ENCODE measurements at places on chromosomes 4 and X.
A peak's percentile ranks its signal among the peaks of the same experiment; 100 is the strongest.

- DNase-seq, result no peak
These were observed 13.3 kb downstream of the YIPF7 start for GRCh38 chr4:44638091-44638490.

DNA sequence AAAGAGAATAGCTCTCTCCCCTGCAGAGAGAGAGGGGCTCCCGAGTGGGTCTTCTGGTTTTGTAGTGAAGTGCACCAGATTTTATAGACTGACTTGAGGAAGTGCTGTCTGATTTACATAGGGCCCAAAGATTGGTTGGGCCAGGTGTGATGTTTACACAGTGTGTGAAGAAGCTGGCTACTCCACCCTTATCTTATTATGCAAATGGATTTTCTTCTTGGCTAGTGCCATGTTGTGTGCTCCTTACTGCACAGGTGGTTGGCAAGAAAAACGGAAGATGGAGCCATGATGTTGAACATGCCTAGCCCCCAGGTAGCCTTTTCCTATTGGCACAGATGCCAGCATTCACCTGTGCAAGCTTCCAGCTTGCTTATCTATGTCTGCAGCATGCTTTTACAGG is 112.4 kb upstream of the ARHGAP24 start:
- no peak for DNase-seq

- DNase-seq, result no peak
These were observed 132.5 kb downstream of the PTTG2 start for GRCh38 chr4:38092701-38093100.

DNA sequence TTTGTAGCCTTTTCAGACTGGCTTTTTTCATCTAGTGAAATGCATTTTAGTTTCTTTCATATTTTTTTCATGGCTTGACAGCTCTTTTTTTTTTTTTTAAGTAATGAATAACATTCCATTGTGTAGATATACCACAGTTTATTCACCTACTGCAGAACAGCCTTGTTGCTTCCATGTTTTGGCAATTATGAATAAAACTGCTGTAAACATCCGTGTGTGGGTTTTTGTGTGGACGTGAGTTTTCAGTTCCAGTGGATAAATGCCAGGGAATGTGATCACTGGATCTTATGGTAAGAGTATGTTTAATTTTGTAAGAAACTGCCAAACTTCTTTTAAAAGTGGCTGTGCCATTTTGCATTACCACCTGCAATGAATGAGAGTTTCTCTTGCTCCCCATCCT is 160.8 kb downstream of the SOWAHB start:
- DNase-seq, result no peak

- DNase-seq, result no peak
These were observed 17.7 kb upstream of the SLC39A8 start for GRCh38 chr4:102362922-102363432.

- DNase-seq, result no peak
These were observed 229.3 kb downstream of the ANKRD50 start for GRCh38 chr4:124483048-124483906.

GRCh38 chrX:43880425-43880824 is 1.8 kb downstream of the MAOB start:
- DNase-seq, result no peak

GRCh38 chrX:29231800-29232199 is 644.6 kb downstream of the IL1RAPL1 start:
- DNase-seq, result no peak

DNA sequence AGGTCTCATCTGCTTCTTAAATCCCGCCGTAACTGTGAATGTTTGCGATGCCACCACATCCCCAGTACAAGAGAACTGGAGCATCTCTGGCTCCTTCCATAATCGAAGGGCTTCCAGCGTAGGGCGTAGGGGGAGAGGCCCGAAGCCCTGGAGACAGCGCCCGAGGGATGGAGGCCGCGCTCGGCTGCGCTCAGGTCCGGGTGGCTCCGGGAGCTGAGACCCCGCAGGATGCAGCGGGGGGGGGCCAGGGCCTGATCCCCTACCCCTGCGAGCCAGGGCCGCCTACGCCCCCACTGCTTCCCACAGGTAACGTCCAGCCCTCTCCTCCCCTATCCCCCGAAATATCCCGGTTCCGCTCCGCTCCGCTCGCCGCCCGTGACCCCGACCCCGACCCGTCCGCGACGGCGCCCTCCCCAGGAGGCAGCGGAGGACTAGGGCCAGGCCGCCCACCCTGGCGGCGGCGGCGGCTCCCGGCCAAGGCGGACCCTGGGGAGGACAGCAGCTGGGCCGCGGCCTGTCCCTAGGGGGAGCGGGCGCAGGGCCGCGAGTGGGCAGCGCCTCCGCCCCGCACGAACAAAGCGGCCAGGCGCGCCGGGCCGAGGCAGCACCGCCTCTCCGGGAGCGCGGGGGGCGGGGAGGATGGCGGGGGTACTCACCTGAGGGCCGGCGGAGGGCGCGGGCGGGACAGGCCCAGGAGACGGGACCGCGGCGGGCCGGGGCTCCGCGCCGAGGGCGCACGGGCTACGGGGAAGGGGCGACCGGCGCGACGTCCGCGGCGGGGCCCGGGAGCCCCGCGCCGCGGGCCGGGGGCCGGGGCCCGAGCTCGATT is 723 bp downstream of the WDFY3 start:
- no peak for DNase-seq

DNA sequence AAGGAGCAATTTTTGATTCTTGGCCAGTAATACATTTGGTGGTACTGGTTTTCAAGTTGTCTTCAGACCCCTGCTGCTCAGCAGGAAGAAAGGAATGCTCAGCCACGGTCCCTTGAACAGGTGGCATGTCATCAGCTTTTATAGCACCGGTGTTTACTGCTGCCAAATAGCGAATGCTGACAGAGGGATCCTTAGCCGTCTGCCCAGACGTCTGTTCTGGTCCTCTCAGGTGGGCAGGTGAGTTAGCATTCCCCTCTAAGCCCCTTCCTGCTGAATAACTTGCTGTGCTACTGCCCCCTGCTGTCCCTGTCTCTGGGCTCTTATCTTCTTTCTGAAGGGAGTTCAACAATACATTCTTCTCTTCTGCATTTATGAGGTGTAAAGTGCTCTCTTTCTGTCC is 28.4 kb downstream of the BOD1L1 start:
- no peak for DNase-seq

DNA sequence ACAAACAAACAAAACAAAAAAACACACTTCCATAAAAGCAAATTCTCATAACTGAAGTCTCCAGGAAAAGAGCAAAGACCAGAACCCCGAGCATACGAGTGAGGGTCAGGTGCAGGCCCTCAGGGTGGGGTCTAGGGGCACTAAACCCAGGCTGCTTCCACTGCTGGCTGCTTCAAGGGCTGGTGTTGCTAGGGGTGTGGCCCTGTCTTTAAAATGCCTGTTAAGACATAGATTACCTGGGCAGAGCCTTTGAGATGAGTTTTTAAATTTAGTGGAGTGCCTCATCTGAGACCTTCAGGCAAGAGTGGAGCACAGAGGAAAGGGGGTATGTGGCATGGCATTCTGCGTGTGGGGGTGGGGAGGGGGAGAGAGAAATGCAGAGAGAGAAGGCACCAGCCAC is 87.0 kb downstream of the FHDC1 start:
- no peak for DNase-seq

GRCh38 chr4:109798866-109799265 is 2.9 kb downstream of the CFI start:
- no peak for DNase-seq

- no peak for DNase-seq
These were observed 26.8 kb downstream of the SH3TC1 start for GRCh38 chr4:8225706-8226443.

DNA sequence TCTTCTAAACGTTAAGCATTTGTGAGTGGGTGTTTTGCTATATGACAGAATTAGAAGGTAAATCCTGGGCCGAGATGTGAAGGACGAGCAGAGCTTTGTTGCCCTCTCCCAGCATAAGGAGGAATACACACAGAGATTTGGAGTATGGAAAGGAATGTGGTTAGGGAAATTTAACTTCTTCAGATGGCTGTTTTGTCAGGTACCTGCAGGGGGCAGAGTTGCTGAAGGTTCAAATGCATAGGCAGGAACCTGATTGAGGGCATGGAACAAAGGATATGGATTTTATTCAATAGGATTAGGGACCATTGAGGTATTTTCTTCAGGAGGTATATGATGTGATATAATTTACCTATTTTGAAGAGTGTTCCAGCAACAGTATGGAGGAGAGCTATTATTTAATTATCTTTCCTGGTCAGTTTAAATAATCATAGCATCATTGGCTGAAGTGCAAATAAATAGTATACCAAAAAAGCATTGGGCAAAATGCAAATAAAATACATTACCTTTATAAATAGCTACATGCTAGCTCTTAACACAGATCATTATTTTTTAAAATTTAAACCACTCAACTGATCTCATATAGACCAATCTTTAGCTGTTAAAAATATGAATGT is 143.6 kb downstream of the SLIT2 start:
- no peak for DNase-seq

DNA sequence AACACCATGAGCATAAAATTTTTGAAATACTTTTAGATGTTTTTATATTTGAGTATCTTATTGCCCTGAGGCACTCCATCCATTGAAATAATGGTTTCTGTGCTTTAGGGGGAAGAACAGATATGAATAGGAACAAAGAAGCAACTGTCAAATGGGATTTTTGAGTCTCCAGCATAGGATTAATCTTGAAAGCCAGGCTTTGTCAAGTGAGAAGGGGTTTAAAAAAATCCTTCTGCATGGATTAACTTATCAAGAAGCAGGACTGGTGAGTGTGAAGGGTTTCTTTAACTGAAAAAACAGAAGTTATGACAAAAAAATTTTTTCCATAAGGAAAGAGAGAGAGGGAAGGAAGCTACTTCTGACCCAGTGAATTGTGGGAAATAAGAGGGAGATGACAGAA is 7.6 kb upstream of the NUDT9 start:
- no peak for DNase-seq

DNA sequence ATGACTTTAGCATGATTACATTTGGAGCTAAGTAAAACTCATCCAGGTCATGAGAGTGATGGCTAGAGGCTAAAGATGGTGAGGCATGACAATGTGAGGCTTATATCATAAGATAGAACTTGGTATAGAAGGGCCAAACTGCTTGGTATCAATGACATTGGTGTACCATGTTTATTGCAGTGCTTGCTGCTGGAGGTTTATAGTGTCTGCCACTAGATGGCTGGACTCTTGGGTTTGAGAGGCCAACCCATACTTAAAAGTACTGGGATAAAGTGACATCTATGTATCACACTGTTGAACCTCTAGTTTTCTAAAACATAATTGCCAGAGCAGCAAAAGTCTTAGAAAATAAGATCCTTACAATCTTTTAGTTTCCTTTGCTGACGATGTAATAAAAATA is 83.0 kb upstream of the TACR3 start:
- no peak for DNase-seq

GRCh38 chr4:26197018-26197779 is 123.6 kb upstream of the RBPJ start:
- DNase-seq, result peak; percentile 67

GRCh38 chr4:141340458-141340857 is 119.8 kb downstream of the ZNF330 start:
- no peak for DNase-seq

- DNase-seq, result peak; percentile 16
These were observed 46.5 kb downstream of the RFC1 start for GRCh38 chr4:39319676-39320075.

DNA sequence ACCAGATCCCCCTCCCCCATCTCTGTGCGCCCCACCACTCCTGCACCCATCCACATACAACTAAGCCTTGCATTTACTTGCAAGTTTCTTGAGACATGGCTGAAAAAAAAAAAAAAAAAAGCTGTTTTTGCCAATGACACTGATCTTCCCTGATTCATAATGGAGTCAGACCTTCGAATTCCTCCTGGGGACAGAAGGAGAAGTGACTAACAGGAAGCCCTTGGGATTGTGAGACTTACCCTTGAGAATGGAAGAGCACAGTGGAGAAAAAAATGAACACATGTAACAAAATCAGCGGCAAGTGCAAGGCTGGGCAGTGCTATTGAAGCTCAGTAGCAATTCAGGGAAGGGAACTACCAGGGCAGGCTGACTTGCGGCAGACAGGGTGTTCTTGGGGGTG is 288.4 kb downstream of the BCOR start:
- no peak for DNase-seq

- DNase-seq, result no peak
These were observed 5.0 kb upstream of the GPR174 start for GRCh38 chrX:79139446-79139845.

DNA sequence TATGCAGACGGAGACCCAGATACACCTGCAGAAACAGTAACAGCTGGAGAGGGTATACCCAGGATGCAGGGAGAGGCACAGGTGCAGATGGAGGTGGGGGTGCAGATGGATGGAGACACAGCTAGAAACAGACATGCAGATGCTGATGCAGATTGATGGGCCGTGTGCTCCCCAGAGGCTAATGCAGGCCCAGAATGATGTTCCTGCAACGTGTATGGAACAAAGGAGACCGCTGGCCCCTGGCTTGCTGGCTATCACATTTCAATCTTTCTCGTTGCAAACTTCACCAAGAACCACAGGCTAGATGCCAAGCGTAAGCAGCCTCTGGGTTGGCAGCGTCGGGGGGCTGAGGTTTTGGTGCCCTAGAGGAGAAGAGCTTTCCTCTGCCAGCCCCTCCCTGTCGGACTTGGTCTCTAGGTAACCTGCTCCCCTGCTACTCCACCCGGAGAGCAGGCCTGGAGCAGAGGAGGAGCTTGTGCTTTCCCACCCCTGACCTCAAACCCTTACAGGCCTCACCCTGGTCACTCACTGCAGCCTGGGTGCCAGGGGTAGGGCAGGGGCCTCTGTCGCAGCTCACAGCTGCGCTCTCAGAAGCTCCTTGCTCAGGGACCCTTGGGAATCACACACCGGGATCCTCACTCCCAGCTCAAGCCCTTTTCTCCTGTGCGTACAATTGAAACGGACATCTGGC is 69.0 kb upstream of the PSAPL1 start:
- DNase-seq, result no peak

GRCh38 chr4:2154215-2154740 is 87.6 kb downstream of the HAUS3 start:
- no peak for DNase-seq

DNA sequence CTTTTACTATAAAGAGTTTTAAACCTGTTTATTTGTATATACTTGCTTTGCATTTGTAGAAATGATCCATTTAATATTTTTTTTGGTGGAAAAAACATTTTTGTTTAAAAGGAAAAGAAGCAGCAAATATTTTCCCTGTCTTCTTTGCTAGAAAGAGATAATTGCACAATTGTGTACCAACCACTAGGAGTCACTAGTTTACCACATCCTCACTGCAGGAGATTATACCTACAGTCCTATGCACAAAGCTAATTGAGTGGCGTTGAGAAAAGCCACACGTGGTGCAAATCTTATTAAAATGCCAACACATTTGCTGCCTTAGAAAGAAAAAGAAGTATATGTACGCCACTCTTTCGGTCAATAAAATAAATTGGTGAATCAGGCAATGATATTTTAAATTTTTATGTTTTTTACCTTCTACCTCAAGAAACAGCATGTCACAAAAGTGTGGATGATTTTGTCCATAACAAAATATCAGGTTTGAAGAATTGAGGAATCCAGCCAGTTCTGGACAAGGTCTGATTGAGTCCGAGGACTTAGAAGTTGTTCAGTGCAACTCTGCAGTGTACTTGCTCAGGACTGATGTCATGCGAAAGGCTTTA is 102.9 kb downstream of the GRXCR1 start:
- DNase-seq, result no peak

- DNase-seq, result no peak
These were observed 11.6 kb downstream of the CXCR3 start for GRCh38 chrX:71606536-71607216.

Measured in fibroblast of skin of left biceps (primary cell).